Activated CD8-positive, alpha-beta memory T cell treated with anti-CD3 and anti-CD28 coated beads, Interleukin-2, amount 50 U/mL, for 4 hours (primary cell): ENCODE measurements at places on chromosomes 3 and 15.

DNA sequence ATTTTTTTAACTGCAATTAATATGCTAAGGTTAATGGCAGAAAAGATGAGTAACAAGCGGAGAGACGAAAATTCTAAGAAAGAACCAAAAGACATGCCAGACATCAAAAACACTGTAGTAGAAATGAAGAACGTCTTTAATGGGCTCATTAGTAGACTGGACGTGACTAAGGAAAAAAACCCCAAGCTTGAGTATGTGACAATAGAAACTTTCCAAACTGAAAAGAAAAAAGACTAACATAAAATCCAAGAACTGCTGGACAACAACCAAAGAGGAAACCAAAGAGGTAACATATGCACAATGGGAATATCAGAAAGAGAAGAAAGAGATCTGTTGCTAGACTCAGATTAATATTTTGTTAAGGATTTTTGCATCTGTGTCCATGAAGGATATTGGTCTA is 94.6 kb upstream of the SETMAR start:
- DNase-seq, result no peak

DNA sequence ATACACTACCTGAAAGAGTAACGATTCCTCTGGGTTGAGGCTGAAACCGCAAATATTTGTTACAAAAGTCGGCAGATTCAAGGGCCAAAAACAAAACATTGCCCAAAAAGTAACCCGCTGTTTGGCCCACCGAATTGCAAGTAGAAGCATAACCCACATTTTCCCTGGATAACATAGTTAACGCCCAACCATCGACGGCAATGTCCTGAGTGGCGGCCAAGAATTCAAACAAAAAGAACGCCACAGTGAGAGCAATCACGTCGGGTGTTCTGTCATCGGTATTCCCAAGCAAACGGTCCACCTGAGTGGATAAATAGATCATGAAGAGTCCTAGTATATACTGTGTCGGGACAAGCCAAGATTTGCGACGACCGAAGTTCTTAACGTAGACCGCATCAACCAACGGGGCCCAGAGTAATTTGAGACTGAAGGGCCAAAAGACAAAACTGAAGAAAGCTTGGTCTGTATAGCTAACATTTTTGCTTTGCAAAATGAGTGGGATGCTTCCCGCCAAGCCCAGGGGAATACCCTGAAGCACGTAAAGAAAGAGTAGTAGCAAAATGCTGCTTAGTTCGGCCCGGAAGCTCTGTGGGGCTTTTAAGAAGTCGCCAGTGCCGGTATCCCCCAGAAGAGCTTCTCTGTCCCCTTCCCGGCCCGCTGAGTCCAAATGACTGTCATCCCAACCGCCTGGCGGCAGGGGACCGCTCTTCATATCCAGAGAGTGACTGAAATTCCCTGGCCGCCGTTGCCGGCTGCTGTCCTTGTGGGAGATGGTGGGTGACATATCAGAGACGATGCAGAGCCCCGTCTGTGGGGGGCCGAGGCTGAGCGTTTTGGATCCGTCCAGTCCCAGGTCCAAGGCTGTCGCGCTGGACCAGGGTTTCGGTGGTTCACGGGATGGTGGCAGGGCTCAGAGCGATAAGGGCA is 750 bp downstream of the SLC33A1 start:
- no peak for DNase-seq

DNA sequence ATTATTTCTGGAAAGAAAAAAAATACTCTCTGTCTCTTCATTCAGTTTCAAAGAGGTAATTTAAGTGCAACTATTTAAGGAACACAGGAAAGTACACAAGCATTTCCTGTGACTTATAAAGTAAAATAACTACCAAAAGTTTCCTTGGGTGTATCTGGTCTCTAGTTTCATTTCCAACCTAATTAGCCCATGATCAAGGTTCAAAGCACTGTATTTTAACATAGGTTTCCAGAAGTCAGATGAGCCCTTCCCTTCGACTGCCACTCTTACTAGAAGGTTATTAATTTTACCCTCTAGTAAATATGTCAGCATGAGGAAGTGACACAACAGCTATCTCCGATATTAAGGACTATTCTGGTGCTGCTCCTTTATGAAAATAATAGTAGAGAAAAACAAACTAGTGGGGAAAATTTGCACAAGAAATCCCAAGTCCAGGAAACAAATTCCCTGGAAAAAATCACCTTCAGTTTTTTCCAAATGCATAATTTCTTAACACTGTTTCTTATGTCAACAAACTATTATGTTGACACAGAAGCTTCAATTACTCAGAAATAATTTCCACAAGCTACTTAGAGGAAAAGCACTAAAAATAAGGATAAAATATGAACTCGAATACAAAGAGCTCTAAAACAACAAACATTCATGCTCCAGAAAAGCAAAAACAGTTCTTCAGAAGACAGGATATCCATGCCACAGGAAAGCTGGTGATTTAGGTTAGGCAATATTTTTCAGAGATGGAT is 35.3 kb downstream of the CCPG1 start:
- DNase-seq, result no peak

DNA sequence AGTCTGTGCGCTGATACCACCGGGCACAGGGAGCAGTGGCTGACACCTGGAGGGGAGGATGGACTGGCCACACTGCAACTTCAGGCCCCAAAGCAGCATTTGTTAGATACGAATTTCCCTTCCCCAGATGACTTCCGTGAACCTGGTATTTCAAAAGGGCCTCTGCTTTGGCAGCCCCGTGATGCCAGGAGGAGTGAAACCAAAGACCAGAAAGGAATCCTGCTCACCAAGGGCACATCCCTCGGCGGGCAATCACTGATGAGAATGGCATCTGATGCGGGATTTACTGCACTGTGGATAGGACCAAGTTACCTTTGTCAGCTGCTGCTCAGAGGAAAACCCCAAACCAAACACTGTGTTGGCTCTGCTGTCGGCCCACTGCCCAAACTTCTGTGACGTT is 65.5 kb downstream of the WHAMM start:
- DNase-seq, result no peak

DNA sequence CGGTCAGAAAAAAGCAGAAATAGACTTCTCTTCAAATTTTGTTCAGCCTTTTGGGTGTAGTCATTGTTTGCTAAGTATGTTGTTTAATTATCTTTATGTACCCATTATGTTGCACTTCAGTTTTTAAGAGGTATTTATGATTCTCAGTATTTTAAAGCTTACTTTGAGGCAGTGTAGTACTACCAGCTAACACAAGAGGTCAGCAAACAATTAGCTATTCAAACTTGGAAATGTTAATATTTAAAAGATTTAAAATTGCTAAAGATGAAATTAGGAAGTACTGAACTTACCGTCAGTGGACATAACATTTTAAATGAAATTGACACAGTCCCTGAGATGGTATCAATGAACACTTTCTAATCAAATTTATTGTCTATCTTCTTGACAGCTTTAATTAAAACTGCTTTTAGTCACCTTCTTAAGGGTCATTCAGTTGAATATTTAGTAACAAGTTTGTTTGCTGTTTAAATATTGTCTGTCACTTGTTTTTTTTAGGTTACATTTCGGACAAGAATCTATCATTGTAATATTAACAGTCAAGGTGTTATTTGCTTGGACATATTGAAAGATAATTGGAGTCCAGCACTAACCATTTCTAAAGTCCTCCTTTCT is 28.1 kb downstream of the NKIRAS1 start:
- no peak for DNase-seq

DNA sequence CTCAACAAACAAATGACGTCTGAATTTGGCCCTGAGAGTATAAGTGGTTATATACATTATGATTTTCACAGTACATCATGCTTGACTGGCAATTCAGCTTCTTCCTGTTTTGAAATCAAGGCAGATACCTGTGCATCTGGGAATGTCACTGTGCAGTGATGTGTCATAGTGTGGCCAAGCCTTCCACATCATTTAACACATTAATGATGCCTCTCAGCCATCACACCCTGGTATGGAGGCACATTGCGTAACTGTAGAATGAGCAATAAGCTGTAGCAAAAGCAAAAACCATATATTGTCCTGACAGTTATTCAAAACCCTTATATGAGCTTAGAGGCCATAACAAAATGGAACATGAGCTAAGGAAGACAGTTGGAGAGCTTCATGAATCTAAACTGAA is 246.0 kb downstream of the EPHA3 start:
- DNase-seq, result no peak

DNA sequence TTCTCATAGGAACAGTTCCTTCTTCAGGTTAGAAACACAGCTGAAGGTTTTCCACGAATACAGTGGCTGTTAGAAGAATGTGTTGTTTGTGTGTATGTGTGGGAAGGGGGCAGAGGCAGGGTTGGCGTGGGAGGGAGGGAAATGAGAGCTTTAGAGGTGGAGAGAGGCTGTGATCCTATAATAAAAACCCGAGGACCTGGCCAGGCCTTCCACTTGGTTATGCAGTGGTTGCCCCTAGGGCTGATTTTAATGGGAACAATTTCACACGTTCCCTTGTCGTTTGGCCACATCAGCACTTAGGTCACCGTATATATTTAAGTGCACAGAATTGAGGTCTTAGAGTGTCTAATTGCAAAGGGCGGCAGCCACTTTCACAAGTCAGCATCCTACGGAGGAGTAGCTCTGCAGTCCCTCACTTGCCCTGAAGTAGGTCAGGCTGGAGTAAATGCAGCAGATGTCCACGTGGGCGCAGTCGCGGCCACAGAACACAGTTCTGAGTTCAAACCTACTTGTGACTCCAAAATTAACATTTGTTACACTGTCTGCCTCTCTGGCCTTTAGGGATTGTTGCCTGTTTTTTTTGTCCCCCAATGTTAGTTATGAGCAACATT is 85.6 kb downstream of the PDCD6IP start:
- DNase-seq, result no peak

DNA sequence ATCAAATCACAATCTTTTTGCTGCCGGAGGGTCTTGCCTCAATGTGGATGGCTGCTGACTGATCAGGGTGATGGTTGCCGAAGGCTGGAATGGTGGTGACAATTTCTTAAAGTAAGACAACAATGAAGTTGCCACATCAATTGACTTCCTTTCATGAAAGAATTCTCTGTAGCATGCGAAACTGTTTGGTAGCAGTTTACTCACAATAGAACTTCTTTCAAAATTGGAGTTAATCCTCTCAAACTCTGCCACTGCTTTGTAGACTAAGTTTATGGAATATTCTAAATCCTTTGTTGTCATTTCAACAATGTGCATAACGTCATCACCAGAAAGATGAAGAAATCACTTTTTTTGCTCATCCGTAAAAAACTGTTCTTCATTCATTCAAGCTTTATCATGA is 65.8 kb downstream of the B3GNT5 start:
- no peak for DNase-seq

- DNase-seq, result no peak
Measured at GRCh38 chr15:66715181-66715624, 13.2 kb downstream of the SMAD6 start.

GRCh38 chr15:71883447-71883846 is 73.1 kb downstream of the NR2E3 start:
- DNase-seq, result no peak

DNA sequence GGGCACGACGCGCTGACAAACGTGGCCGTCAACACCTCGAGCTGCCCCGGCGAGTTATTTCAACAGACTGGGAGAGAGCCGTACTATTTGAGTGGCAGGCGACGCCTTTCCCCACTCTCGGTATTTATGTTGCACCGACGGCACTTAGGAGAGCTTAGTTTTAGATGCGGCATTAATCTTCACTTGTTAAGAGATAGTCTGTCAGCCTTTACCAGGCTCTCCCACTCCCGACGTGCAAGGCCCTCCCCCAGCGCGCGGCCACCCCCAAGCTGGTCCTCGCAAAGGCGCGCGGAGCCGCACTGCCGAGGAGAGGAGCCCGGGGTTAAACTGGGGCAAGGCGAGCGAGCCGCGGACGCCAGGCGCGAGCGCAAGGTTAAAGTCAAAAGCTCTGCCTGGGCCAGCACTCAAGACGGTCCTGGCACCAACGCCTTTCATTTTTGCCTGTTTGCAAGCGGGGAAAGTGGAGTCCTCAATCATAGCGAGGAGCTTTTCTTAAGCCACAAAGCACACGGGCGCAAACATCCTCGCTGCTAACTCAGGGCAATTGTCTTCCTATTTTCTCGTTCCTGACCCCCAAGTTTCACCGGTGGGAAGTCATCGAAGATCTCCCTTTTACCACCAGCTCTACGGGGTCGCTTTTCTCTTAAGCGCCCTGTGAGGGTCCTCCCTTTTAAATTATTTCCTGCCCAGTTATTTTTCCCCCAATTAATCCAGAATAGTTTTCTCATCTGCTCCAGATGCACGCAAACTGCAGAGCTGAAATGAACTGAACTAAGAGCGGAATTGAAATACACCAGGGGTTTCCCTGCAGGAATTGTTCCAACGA is 86.6 kb downstream of the NR2F2 start:
- DNase-seq, result no peak

- DNase-seq, result no peak
Measured at GRCh38 chr3:62135741-62136140, 237.6 kb downstream of the FEZF2 start.

DNA sequence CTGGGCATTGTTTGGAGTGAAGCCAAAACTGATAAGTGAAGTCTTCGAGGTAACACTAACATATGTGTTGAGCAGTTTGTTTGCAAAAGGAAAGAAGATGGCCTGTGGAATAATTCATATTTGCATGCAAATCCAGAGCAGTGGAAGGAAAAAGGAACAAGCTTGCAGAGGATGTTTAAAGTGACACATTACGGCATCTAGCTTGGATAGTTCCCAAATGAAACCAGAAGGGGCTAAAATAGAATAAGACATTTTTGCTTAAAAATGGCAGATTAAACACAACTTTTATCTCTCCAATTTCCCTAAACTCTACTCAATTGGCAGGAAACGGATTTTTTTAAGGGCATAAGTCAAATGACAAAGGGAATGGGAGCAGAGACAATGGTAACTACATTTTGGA is 25.4 kb upstream of the RYK start:
- no peak for DNase-seq

GRCh38 chr15:41872166-41872747 is 21.6 kb downstream of the SPTBN5 start:
- no peak for DNase-seq

GRCh38 chr3:179281825-179282224 is 30.9 kb upstream of the KCNMB3 start:
- DNase-seq, result no peak

DNA sequence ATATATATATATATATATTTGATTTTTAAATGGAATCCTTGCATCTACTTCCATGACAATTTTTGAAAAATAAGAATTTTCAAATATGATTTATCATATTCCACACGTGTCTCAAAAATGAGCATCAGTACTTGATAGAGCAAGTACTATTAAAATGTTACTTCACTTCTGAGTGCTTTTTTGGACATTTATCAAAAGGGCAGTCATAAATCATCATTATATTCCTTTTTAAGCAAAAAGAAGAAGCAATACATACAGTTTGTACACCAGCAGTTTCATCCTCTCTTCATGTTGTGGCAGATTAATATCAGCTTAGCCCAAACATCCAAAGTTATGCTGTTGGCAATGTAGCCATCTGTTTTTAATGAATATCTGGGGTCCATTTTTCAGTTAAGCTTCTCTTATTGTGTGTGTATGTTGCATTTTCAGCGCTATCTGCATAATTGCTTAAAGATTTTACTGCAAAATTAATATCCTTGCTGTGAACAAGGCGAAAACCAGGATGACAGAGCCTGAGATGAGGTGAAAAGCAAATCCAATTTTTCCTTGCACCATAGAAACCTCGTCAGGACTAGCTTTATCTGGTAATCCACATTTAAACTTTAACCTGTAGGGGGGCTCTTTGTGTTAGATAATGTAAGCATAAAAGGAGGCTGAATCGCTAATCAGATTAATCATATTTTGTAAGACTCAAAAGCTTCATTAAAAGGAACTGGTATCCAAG is 604.9 kb upstream of the AGTR1 start:
- DNase-seq, result no peak

- no peak for DNase-seq
Measured at GRCh38 chr3:51375136-51375535, 10.0 kb upstream of the MANF start.

GRCh38 chr3:168285506-168285905 is 189.8 kb upstream of the GOLIM4 start:
- DNase-seq, result no peak
